ENCODE measurements at places on chromosomes 11 and 22. TPM values are rescaled to one million over a fixed set of nuclear protein-coding genes. Genes with fewer than 3 reads are reported as not detected.

The YAP1 gene
- total RNA-seq: 73.8 TPM

The LRRN4CL gene
- total RNA-seq: 3.8 TPM

The ART5 gene
- total RNA-seq: 4.7 TPM

The GGTLC2 gene
- total RNA-seq: not detected

The TRPC6 gene
- total RNA-seq: 0.16 TPM

The CRYBB3 gene
- not detected for total RNA-seq

The P2RY6 gene
- total RNA-seq: 2.1 TPM

The PKNOX2 gene
- total RNA-seq: 5.8 TPM

The ZNRD2 gene
- 23.2 TPM for total RNA-seq

The KCNC1 gene
- total RNA-seq: not detected

The KRTAP5-10 gene
- not detected for total RNA-seq

The CALCA gene
- total RNA-seq: not detected

The CCDC117 gene
- 12.0 TPM for total RNA-seq

The CFAP300 gene
- 0.38 TPM for total RNA-seq

The RCN1 gene
- 26.6 TPM for total RNA-seq

The KCNJ5 gene
- 4.4 TPM for total RNA-seq

The FAM180B gene
- total RNA-seq: not detected

The OSBPL5 gene
- 15.3 TPM for total RNA-seq

The OR8J3 gene
- total RNA-seq: not detected

The DGCR6L gene
- total RNA-seq: 45.1 TPM

The OR4A16 gene
- not detected for total RNA-seq
